ENCODE measurements at places on chromosomes 12 and 14.
A peak's percentile ranks its signal among the peaks of the same experiment; 100 is the strongest.

GRCh38 chr14:76904100-76904739 lies 78.0 kb downstream of the LRRC74A start:
- DNase-seq: peak; percentile 48

GRCh38 chr12:69765515-69765914 lies 26.9 kb downstream of the RAB3IP start:
- no peak for DNase-seq

DNA sequence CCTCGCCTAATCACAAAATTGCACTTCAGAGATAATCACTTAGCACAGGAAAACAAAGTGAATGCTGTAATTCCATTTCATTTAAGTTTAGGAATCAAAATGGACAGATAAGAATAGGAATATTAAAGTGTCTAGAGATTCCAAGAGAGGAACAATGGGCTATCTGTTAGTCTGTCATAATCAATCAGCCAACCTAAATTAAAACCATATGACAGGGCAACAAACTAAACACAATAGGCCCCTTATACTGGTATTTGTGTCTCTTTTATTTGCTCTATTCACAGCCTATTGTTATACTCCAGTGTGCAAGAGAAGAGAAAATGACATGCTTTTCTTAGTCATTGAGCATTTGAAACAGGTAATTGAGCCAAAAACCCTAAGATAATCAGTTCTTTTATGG lies 259.4 kb downstream of the PRKD1 start:
- no peak for DNase-seq

- no peak for DNase-seq
Measured at GRCh38 chr12:6871052-6871957, 1.8 kb downstream of the SPSB2 start.

DNA sequence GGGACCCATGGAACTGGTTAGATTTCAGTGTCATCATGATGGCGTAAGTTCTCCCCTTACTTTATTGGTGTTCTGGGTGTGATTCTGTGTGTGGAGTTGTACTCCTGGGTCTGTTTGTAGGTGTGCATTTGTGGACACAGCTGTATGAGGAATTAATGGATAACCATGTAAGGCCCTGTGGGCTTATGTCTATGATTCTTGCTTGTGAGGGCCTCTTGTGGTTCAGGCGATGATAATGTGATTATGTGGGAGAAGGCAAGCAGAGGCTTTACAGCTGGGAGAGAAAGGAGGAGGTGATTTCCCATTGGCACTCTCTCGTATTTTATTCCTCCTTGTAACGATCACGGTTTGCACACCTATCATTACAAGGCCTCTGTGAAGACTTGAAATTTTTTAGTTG lies 96.1 kb downstream of the SCN8A start:
- DNase-seq: no peak

DNA sequence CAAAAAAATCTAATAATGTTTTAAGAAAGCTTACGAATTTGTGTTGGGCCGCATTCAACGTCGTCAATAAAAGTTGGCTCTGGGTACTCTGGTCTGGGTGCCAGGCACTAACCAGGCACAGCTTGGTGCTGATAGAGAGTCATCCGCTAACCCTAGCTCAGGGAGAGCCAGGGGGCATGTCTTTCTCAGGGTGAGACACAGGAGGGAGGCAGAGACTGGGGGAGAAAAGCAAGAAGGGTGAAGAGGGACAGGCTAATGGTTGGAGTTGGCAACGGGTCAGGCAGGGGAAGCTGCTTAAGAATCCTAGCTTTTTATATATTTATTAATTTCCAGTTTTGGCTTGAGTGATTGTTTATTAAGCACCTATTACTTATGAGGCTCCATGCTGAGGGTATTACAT lies 105.0 kb downstream of the CMKLR1 start:
- no peak for DNase-seq

DNA sequence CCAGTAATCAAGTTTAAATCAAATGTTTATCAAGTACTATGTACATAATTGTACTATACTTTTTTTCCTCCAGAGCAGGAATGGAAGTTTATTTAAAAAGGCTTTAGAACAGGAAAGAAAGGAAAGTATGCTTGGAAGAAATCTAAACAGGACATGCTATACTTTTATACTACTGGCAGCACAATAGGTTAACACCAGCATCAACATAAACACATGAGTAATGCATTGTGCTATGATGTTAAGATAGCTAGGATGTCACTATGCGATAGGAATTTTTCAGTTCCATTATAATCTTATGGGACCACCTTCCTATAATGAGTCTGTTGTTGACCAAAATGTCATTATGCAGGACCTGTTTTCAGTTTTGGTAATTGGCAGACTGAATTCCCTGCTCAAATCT lies 41.5 kb upstream of the ANKS1B start:
- no peak for DNase-seq

DNA sequence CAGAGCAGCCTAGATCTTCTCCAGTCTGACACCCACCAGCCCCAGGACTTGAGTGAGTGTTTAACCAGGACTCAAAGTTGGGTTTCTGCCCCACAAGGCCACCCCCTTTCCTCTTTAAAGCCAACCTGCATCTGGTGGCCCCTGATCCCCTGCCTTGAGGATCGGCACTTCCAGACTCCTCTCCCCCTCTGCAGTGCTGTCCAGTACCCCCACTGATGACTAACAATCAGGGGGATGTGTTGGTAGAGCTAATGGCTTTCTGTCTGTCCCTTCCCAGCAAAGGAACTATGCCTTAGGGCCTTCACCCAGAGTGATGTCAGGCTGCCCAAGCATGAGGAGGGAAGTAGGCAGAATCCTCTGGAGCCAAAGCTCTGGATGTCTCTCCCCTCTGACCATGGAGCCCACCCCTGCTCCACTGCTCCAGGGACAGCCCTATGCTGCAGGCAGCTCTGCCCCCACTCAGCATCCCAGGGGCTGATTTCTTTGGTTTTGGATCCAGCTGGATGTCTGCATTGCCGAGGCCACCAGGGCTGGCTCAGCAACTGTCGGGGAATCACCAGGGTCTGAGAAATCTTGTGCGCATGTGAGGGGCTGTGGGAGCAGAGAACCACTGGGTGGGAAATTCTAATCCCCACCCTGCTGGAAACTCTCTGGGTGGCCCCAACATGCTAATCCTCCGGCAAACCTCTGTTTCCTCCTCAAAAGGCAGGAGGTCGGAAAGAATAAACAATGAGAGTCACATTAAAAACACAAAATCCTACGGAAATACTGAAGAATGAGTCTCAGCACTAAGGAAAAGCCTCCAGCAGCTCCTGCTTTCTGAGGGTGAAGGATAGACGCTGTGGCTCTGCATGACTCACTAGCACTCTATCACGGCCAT lies 42.9 kb downstream of the DAD1 start:
- no peak for DNase-seq

DNA sequence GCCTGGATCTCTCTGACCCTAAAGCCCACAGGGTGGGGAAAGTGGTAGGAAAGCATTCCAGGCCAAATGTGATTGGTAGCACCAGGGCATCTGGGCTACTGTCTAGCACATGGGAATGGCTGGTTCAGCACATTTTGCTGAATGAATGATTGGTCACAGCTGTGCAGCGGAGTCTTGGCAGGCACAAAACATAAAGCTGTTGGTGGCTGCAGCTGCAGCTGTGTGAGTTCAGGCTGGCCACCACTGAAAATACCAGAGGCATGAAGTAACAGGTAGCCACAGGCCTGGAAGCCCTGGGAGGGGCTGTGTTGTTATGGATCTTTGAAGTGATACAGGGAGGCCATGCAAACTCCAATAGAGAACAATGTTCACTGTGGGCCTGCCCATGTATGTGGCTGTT lies 72.7 kb downstream of the MYRFL start:
- peak; percentile 58 for DNase-seq

DNA sequence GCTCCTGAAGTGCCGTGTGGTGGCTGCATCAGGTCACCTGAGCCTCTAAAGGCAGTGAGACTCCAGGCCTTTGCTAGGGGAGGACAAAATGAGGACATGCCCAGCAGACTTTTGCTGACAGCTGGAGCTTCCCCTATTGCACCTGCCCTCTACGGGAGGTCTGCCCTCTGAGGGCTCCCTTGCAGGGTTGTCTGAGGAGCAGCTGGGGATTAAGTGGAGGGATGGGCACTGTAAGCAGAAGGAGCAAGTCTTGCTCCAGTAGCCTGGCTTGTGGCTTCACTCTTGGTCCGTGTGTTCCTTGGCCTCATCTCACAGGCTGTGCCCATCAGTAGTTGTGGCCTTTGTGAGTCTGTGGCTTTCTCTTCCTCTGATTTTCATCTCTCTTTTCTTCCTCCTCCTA lies 66.9 kb upstream of the NRXN3 start:
- no peak for DNase-seq

DNA sequence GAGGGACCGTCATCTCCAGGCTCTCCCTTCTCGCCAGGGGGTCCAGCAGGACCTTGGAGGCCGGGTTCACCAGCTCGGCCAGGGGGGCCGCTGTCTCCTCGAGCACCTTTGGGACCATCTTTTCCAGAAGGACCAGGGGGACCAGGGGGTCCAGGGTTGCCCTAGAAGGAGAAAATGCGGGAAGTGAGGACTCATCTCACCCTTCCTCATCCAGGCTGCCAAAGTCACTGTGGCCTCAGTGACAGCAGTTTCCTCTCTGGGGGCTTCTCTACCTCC lies 15.1 kb downstream of the TMEM106C start:
- DNase-seq: no peak

DNA sequence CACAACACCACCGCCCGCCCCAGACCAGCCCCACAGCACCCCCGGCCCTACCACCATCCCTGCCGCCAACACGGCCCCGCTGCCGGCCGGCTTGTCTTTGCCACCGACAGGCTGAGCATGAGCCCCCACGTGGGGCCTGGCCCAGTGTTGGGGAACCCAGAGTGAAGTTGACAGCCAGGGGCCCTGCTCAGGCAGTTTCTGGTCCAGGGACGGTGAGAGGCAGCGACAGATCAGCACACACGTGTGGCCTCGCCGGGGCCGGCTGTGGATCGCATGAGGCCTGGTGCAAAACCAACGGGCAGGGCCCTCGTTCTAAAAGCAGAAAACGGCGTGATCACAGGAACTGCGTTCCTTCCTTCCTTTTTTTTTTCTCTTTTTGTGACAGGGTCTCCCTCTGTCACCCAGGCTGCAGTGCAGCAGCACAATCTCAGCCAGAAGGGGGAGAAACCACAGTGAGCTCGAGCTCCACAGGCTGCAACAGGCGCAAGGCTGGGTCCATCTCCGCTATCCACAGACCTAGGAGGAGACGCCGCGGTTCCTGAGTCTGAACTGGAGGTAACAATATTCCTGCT lies 50.5 kb upstream of the FBRSL1 start:
- DNase-seq: no peak

DNA sequence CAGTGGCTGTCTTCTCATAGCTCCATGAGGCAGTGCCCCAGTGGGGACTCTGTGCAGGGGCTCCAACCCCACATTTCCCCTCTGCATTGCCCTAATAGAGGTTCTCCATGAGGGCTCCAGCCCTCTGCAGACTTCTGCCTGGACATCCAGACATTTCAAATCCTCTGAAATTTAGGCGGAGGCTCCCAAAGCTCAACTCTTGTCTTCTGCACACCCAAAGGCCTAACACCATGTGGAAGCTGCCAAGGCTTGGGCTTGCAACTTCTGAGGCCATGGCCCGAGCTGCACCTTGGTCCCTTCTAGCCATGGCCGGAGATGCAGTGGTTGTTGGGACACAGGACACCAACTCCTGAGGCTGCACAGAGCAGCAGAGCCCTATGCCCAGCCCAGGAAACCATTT lies 20.5 kb upstream of the PPP2R5C start:
- DNase-seq: no peak

DNA sequence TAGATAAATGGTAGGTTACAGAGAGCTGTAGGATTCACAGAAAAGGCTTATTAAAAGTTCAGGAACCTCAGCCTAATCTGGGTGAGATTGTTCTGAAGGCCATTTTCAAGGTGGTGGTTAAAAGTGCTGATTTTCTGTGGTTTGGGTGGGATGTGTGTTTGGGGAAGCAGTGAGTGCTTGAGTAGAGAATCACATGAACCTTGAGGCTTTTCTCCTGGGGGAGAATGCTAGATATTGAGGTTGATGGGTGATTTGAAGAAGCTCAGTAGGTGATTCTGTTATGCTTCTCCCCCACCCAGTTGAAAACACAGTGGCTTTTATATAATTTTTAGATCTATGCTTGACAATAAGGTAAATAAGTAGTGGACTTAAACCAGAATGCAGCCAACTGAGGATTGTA lies 420.9 kb downstream of the PCNX1 start:
- no peak for DNase-seq

DNA sequence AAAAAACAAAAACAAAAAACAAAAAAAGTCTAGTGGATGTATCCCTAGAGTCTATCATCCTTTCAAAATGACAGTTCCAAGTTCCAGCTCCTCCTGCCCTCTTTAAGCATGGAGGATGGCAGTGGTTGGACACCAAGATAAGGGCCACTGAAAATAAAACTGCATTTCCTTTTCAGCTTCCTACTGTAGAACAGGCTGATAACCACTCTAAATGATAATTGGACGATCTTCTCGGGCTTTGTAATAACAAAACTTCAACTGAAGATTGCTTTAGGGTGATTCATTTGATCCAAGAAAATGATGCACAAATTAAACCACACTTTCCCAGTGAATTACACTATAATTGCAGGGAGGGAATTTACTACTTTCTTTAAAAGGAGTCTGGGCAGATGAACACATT lies 42.2 kb upstream of the CRACR2A start:
- DNase-seq: no peak

- DNase-seq: no peak
Measured at GRCh38 chr12:124314766-124315165, 19.9 kb downstream of the RFLNA start.

- no peak for DNase-seq
Measured at GRCh38 chr12:46209170-46209569, 59.7 kb downstream of the SLC38A1 start.

- no peak for DNase-seq
Measured at GRCh38 chr12:18368594-18368993, 107.3 kb downstream of the PIK3C2G start.

DNA sequence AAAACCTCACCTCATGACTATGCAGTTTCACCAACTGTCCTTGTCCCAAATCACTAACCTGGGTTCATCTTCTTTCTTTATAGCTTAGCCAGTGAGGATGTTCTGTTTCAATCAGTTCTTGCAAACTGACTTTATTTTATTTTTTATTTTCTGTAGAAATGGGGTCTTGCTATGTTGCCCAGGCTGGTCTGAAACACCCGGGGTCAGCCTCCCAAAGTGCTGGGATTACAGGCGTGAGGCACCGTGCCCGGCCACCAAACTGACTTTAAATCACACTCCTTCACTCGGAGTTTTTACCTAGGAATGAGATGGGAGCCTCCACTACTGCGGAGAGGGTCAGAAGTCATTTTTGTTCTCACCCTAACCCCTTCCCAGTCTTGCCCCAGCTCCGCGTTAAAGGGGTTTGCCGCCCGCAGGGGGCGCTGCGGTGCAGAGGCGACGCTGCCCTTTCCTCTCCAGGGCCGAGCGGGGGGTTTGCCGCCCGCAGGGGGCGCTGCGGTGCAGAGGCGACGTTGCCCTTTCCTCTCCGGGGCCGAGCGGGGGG lies 7.0 kb upstream of the B4GALNT3 start:
- DNase-seq: no peak

DNA sequence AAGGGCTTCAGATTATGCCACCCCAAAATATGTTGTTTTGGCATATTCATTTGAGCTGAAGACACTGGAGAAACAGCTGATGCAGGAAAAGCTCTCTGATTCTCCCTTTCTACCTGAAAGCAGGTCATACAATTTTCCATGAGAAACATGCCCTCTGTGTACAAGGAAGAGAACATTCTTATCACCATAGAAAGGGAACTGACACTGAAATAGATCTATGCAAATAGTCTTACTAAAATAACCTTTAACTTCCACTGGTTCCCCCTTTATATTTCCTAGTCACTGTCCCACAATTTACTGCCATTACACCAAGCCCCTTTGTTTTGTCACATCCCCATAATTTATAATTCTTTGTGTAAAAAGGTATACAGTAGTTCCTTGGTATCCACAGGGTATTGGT lies 9.6 kb upstream of the PHC1 start:
- DNase-seq: no peak

- DNase-seq: no peak
Measured at GRCh38 chr12:114406316-114406983, 506 bp upstream of the TBX5 start.

Measured in left ventricle myocardium inferior (tissue), 1 donor.